ENCODE measurements at places on chromosomes 6 and 20.
A peak's percentile ranks its signal among the peaks of the same experiment; 100 is the strongest.

DNA sequence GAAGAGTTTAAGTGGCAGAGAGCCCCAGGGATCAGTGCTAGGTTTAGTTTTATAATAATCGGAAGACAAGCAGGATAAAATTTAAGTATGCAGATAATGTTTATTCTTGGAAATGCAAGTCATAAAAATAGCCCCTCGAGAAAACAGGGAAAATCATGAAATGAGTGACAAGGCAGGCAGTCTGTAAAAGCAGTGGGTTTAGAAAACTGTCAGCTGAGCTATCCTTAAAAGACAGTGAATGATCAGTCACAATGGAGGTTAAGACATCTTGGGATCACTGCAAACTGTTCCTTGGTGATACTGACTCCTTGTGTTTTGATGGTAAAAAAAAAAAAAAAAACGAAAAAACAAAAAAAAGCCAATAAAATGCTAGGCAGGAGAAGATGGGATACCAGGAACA is 61.3 kb upstream of the BCLAF1 start:
- no peak for DNase-seq

DNA sequence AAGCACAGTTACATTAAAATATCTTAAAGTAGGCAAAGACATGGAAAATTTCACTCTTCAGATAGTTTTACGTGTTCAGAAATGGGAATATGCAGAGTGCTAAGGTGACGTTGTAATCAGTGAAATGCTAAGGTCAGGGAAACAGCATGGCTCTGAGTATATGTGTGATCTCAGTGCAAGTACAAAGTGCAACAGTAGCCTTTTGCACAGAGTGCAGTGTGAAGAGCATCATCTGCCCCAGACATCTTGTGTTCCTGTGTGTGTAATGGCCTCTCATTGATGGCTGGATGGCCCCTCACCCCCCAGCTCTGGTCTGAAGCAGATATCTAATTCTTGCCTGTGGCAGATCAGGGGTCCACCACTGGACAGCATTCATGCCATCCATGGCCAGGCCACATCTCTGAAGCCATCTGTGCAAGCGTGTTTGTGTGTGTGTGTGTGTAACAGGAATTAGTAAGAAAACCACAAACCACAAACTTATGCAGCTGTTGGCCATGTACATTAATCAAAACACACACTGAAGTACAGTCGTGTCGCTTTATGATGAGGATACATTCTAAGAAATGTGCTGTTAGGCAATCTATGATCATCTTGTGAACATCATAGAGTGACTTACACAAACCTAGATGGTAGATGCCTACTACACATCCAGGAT is 165.1 kb downstream of the RALGAPA2 start:
- peak; percentile 91 for DNase-seq

GRCh38 chr6:4380881-4381281 is 245.5 kb upstream of the ECI2 start:
- DNase-seq: no peak

DNA sequence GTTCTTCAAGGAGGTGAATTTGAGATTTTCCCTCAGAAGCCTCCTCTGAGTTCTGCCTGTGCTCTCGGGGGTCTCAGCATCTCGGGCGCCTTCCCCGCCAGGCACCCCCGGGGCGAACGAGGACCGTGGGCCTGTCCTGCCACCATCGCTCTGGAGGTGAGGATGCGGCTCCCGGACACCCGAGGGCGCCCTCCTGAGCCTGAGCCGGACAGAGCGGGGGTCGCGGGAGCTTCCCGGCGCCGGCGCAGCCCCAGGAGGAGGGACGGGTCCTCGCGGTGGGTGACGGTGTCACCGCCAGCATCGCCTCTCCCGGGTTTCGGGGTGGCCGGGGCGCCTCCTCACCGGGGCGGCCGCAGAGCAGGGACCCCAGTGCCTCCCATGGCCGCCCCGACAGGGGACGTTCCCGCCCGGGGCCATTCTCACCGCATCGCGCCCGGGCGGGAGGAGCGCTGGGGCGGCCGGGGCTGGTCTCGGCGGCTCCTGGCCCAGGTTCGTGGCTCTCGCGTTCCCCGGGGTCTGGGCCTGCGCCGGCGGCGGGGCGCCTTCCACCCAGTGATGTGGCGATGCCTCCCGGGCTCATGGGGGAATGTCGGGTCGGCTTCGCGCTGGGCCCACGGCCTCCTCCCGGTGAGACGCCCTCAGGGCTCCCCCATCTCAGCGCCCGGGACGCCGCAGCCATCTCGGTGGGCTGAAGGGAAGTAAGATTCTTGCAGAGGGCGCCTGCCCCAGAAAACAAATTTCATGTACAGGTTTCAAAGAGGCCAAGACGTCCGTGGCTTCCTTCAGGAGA is 210.5 kb downstream of the ERMARD start:
- no peak for DNase-seq

DNA sequence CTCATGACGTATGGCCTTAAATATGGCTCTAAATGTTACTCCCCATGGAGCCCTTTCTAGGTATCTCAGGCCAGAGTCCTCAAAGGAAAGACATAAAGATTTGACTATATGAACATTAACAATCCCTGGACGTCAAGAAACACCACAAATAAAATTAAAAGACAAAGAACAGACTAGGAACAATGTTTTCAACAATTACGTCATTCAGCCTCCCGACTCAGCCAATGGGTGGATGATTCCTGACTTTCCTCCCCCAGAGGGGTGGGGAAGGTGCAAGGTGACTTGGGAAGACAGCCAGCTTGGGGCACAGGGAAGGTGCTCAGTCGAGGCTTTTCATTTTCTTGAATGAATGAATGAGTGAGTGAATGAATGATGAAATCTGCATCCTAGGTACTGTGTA is 157.4 kb downstream of the TFAP2C start:
- no peak for DNase-seq

GRCh38 chr6:150600301-150601017 is 774 bp downstream of the PLEKHG1 start:
- DNase-seq: no peak

GRCh38 chr6:80356000-80356399 is 249.5 kb downstream of the BCKDHB start:
- DNase-seq: no peak

DNA sequence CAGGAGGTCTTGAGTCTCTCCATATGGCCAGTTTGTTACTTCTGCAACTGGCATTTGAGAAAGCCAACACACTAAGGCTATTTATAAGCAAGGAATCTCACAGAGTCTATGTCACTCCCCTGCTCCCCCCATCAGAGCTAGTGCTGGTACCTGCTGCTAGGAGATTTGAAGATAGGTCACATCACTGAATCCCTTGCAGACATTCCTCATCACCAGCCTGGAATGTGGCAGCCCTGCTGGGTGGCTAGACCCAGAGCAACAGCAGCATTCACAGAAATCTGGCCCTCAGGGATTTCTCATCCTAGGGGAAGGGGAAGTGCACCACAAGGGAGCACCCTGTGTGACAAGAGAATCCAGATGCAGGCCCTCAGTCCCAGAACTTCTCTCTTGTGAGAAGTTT is 672.1 kb downstream of the HACE1 start:
- no peak for DNase-seq

DNA sequence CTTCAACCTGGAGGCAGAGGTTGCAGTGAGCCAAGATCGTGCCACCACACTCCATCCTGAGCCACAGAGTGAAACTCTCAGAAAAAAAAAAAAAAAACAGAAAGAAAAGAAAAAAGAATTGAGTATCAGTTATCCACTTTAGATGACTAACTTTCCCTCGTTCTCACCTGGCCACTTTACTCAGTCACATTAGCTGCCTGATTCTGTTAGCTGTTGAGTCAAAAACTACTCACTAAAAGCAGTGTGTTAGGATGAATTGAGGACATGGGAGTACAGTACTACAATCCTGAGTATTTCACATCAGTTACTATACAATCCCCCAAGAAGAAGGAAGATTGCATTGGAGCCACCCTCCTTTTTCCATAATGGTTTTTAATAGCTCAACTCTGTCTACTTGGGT is 114.6 kb downstream of the ADAT2 start:
- no peak for DNase-seq

DNA sequence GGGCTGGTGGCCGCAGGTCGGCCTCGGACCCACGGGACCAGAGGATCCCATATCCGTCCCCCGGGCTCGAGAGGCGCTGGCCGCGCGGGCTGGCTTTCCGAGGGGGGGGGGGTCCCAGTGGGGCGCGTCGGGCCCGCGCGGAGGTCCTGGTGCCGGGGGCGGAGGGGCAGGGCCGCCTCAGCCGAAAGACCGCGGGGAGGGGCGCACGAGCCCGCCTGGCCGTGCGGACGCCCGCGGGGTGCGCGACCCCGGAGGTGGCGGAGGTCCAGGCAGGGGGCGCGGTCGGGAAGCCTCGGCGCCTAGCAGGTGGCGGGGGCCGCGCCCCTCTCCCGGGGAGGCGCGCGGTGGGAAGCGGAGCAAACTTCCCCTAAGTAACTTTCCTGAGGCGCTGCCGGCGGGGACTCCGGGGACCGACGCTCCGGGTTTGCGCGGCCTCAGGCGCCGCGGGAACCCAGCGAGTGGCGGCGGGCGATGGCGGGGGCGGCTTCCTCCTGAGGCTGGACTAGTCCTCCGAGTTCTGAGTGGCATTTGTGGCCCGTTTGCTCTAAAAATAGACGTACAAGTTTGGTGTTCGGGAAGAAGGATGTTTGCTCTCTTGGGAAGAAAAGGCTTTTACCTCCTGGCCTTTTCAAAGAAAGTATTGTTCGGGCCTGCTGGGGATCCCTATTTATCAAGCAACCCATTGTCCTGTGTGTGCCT is 26.5 kb upstream of the BTBD3 start:
- DNase-seq: peak; percentile 29

GRCh38 chr6:130178692-130179091 is 44.1 kb downstream of the SAMD3 start:
- peak; percentile 90 for DNase-seq

All from HCEC 1CT (cell line).